ENCODE measurements at places on chromosomes 2 and 18.

- H3K36me3 ChIP-seq: no peaks in the 10 kb centered on the region
- no peaks in the 10 kb centered on the region for H3K4me1 ChIP-seq
- no peak overlapping the region for H3K4me3 ChIP-seq
These were observed 104.5 kb upstream of the EPC2 start for GRCh38 chr2:148540022-148540421.

DNA sequence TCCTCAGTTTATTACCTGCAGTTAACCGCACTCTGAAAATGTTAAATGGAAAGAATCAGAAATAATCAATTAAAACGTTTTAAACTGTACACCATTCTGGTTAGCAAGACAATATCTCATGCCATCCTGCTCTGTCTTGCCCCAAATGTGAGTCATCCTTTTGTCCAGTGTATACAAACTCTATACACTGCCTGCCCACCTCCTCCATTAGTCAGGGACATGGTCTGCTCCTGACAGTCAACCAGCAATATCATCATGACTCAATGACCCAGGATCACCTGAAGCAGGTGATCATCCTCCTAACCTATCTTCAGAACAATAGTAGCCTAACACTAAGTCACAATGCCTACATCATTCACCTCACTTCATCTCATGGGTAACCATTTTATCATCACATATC is 214.7 kb downstream of the KCNH7 start:
- no peaks in the 10 kb centered on the region for H3K36me3 ChIP-seq
- H3K4me1 ChIP-seq: no peaks in the 10 kb centered on the region
- no peaks in the 10 kb centered on the region for H3K27me3 ChIP-seq
- no peak overlapping the region for H3K4me3 ChIP-seq
- no peak for DNase-seq
- H3K27ac ChIP-seq: no peak overlapping the region

DNA sequence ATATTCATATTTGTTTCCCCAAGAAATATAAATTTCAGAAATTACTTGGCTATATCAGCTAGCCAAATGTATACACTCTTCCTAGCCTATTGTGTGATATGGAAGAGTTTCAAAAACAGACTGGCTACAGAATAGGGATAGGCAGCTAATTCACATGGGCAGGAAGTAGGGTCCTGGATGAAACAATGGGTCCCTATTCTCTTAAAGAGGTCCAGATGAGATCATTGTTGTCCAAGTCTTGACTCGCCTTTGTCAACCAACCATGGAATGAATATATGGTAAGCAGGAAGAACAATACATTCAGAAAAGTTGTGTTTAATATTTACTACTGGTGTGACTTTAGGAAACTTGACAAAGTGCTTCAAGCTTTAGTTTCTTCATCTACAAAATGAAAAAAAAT is 319.9 kb downstream of the NBAS start:
- DNase-seq: no peak
- no peak overlapping the region for H3K27ac ChIP-seq
- no peaks in the 10 kb centered on the region for H3K36me3 ChIP-seq
- H3K4me3 ChIP-seq: no peak overlapping the region
- H3K27me3 ChIP-seq: no peaks in the 10 kb centered on the region
- no peaks in the 10 kb centered on the region for H3K4me1 ChIP-seq

DNA sequence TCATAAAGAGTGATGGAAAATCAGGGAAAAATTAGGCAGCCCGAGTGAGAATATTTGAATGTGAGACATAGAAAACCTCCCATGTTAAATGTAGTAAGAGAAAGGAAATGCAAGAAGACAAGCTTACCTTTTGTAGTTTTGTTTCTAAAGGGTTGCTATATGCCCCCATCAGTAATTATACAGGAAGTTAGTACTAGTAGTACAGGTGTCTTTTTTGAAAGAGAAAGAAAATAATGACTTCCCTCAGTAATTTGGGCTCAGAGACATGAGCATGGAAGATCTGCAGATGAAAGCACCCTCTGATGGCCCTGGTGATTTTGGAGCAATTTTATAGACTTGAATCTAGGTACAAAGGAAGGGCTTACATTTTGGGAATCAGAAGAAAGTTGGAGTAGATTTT is 80.8 kb downstream of the RHBDD1 start:
- no peaks in the 10 kb centered on the region for H3K4me1 ChIP-seq
- no peak for DNase-seq
- H3K27ac ChIP-seq: no peak overlapping the region
- H3K36me3 ChIP-seq: no peaks in the 10 kb centered on the region
- H3K27me3 ChIP-seq: no peaks in the 10 kb centered on the region

- DNase-seq: peak; percentile 47
- no peak overlapping the region for H3K4me3 ChIP-seq
- H3K27me3 ChIP-seq: peaks cover 54% of the 10 kb centered on the region
- H3K4me1 ChIP-seq: peaks cover 15% of the 10 kb centered on the region
- no peak overlapping the region for H3K27ac ChIP-seq
These were observed 3.5 kb downstream of the RHOB start for GRCh38 chr2:20450201-20450999.

DNA sequence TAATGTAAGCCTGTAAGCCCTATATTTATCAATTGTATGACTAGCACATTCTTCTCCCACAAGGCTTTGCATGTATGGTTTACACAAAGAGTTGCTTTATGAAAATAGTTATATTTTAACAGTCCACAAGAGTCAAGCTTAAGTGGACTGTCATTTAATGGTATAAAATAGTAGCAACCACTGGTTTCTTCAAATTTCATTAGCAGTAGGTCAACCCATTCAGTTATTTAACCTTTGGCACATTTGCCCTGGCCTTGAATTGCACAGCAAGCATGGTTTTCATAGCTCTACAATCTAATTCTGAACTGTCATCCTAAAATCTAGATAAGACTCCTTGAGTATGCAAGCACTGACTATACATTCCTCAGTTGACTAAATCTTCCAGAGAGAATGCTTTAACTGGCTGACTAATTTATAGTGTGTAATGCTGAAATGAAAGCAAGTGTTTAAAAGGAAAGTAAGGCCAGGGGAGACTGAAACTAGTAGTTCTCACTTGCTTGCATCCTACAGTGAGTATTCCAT is 1.8 kb downstream of the DPP4 start:
- H3K27ac ChIP-seq: no peak overlapping the region
- H3K4me3 ChIP-seq: no peak overlapping the region
- H3K27me3 ChIP-seq: no peaks in the 10 kb centered on the region

- no peaks in the 10 kb centered on the region for H3K27me3 ChIP-seq
- H3K4me3 ChIP-seq: no peak overlapping the region
- H3K36me3 ChIP-seq: no peaks in the 10 kb centered on the region
- H3K4me1 ChIP-seq: no peaks in the 10 kb centered on the region
These were observed 559.7 kb downstream of the BCL11A start for GRCh38 chr2:59993726-59994125.

- no peaks in the 10 kb centered on the region for H3K36me3 ChIP-seq
- peaks cover 3% of the 10 kb centered on the region for H3K4me1 ChIP-seq
- peak; percentile 31 for DNase-seq
- H3K27ac ChIP-seq: no peak overlapping the region
These were observed 142.8 kb downstream of the NDUFA10 start for GRCh38 chr2:239882331-239882732.

DNA sequence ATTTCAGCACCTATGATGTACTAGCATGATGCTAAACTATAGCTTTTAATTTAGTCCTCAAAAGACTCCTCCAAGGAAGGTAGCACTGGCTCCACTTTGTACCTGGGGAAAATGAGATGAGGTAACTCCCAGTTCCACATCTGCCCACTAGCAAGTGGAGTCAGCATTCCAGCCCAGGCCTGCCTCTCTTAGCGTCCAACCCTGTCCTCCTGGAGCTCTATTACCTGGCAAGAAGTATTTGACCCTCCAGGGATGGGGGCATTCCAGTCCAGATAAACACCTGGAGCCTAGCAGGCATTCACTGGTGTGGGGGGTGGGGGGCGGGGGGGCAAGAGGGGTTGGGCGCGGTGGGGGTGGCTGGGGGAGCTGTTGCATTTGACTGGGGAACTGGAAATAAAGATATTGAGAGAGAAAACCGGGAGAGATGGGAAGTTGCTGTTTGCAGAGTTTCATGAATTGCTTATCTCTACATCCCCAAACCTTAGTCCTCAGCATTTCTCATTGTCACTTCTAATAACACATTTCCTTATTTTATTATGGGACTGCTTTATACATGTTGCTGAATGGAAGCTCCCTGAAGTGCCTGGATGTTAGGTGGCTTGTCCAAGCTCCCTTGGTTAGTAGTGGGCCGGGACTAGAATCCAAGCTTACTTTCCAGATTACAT is 22.0 kb upstream of the FZD5 start:
- no peak overlapping the region for H3K27ac ChIP-seq
- no peak for DNase-seq
- H3K4me1 ChIP-seq: peaks cover 6% of the 10 kb centered on the region
- no peak overlapping the region for H3K4me3 ChIP-seq
- H3K27me3 ChIP-seq: no peaks in the 10 kb centered on the region

GRCh38 chr18:73859837-73860397 is 287.7 kb downstream of the FBXO15 start:
- H3K4me3 ChIP-seq: no peak overlapping the region
- no peak overlapping the region for H3K27ac ChIP-seq
- H3K36me3 ChIP-seq: no peaks in the 10 kb centered on the region
- DNase-seq: no peak

- no peak overlapping the region for H3K27ac ChIP-seq
- peaks cover 3% of the 10 kb centered on the region for H3K4me1 ChIP-seq
- no peaks in the 10 kb centered on the region for H3K27me3 ChIP-seq
- H3K4me3 ChIP-seq: no peak overlapping the region
These were observed 112.5 kb upstream of the ARHGAP28 start for GRCh38 chr18:6616981-6617380.

GRCh38 chr2:75512455-75513212 is 48.1 kb downstream of the EVA1A start:
- no peaks in the 10 kb centered on the region for H3K4me1 ChIP-seq
- no peak for DNase-seq
- H3K36me3 ChIP-seq: no peaks in the 10 kb centered on the region
- no peaks in the 10 kb centered on the region for H3K27me3 ChIP-seq
- no peak overlapping the region for H3K27ac ChIP-seq

DNA sequence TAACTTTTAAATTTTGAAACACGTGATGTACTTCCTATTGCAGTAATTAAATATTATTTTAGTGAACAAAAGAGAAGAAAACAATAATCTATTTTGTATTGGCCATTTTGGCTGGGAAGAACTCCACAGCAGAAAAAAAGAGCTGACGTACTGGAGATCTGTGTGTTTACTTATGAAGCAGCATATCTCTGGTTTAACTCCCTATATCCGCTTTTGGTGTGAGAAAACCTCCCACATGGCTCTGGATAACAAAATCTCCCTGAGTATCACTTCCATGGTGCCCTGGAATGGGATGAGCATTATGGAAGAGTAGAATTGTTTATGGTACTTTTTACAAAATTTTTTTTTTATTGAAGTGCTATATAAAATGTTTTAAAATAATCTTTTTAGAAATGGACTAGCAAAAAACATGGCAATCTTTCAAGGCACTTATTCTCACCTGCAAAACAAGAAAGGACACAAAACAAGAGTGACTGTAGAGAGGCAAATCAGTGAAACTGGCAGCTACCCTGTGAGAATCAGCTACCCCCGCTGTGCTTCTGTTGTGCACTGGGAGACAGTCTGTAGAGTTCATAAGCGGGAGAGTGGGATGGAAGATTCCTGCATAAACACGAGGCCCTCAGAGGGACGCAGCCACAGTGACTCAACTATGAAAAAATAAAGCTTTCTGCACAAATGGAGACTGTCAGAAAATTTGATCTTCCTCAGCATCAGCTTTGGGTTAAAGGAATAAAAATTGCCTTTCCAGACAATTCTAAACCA is 762.2 kb upstream of the HS6ST1 start:
- no peak overlapping the region for H3K4me3 ChIP-seq
- peaks cover 8% of the 10 kb centered on the region for H3K4me1 ChIP-seq
- H3K27me3 ChIP-seq: no peaks in the 10 kb centered on the region
- no peaks in the 10 kb centered on the region for H3K36me3 ChIP-seq
- H3K27ac ChIP-seq: no peak overlapping the region

GRCh38 chr2:203656522-203657287 is 49.7 kb upstream of the CD28 start:
- H3K36me3 ChIP-seq: no peaks in the 10 kb centered on the region
- H3K4me1 ChIP-seq: no peaks in the 10 kb centered on the region
- no peak overlapping the region for H3K27ac ChIP-seq
- H3K27me3 ChIP-seq: no peaks in the 10 kb centered on the region
- DNase-seq: no peak
- no peak overlapping the region for H3K4me3 ChIP-seq

DNA sequence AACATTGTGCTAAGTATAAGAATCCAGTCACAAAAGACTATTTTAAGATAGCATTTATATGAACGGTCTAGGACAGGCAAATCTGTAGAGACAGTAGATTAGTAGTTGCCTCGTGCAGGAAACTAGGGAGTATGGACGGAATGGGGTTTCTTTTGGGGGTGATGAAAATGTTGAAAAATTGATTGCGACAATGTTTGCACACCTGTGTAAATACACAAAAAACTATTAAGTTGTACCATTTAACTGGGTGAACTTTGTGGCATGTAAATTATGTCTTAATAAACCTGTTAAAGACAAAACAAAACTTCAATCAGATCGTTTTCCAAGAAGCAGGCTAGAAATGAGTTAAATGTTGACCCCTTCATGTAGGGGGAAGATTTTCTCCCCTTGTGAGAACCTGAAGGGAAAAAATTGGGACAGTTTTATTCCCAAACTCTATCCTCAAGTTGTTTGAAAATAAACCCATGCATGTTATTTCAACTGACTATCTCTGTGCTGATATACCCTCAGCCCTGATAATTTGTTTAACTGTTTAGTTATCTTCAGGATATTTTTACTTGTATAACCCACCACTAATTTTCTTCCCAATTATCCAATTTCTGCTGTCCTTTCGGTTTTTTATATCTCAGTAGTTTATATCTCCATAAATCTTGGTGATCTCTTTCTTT is 87.2 kb downstream of the CAMKMT start:
- H3K4me3 ChIP-seq: no peak overlapping the region
- no peaks in the 10 kb centered on the region for H3K4me1 ChIP-seq
- no peaks in the 10 kb centered on the region for H3K27me3 ChIP-seq
- H3K27ac ChIP-seq: no peak overlapping the region
- H3K36me3 ChIP-seq: no peaks in the 10 kb centered on the region

- H3K27ac ChIP-seq: no peak overlapping the region
- no peak overlapping the region for H3K4me3 ChIP-seq
- peaks cover 3% of the 10 kb centered on the region for H3K4me1 ChIP-seq
- 0 out of 2 replicates have a peak, but pooled peaks cover 2% of the 10 kb centered on the region for H3K36me3 ChIP-seq
These were observed 118.4 kb downstream of the INO80D start for GRCh38 chr2:205967391-205968075.

DNA sequence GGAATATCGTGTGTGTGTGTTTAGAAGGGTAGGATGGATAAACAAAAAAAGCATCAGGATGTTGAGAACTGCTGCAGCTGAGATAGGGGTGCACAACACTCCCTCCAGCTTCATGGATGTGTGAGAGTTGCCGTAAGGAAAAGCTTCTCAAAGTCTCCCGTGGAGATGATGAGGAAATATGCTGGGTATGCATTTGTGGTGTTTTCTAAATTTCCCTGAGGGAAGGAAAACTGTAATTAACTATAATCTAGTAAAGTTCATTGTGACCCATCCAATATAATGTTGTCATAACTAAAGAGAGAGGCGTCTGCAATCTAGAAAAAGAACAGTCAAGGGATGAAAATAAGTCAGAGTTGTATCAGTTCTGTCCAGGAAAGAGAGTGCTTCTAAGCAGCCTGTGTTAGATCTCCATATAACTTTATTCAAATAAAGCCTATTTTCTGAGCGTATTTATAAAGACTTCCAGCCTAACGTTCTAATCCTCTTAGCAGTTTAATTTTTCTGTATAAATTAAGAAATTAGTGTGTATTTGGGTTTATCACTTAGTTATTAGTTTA is 7.3 kb upstream of the LMAN2L start:
- H3K27ac ChIP-seq: no peak overlapping the region
- no peaks in the 10 kb centered on the region for H3K4me1 ChIP-seq
- no peaks in the 10 kb centered on the region for H3K27me3 ChIP-seq
- no peak overlapping the region for H3K4me3 ChIP-seq
- no peak for DNase-seq
- no peaks in the 10 kb centered on the region for H3K36me3 ChIP-seq

Measured in H1 (cell line).